ENCODE measurements at places on chromosomes 1 and 21.
A peak's percentile ranks its signal among the peaks of the same experiment; 100 is the strongest.

- no peak for DNase-seq
Measured at GRCh38 chr1:234731569-234732085, 121.6 kb upstream of the IRF2BP2 start.

DNA sequence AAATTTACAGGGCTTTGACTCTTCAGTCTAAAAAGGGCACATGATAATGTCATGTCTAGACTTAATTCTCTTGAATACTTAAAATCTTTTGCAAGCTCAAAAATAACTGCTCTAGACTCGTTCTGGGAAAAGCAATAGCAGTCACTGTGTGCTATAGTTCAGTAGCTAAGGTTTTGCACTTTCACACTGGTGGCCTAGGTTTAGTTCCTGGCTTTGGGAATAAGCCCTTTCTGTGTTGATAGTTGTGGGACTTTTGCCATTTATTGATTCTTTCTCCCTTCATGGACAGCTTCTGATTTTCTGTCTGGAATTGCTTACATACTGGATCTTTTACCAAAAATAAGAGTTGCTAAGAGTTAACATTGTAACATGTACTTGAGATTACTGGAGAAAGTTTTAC is 151.2 kb downstream of the TRIM33 start:
- DNase-seq = no peak

DNA sequence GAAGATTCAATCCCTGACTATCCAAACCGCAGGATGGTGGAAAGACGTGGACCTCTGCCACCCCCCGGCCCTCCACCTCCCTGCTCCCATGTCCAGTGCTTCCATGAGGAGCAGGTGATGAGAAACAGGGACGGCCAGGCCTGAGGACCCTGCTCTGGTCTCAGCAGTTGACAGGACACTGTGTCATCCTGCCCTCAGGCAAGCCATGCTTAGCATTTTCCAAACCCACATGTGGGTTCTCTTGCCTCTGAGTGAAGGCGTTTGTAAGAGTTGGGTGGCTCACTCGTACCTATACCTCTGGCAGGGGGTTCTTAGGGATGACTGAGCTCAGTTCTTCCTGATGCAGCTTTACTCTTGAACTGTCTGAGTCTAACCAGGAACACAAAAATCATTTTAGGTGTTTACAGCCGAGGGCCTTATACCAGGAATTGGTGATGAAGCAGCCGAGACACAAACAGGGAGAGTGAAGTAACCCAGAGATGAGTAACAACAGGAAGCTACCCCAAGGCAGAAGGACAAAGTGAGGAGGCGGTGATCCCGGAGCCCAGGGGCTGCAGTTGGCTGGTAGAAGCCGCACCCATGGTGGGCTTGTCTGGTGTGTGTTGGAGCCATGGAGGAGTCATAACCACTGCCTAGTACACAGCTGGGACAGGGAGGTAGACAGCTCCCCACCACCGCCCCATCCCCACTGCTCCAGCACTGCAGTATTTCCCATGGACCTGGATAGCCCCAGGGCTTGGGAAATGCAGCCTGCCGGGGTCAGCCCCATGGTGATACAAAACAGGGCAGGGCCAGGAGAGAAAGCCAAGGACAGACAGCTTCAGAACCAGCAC is 21.4 kb downstream of the MYBPH start:
- no peak for DNase-seq

GRCh38 chr1:221435504-221435904 is 306.4 kb downstream of the DUSP10 start:
- peak; percentile 45 for DNase-seq

GRCh38 chr1:7684132-7684531 is 87.0 kb upstream of the VAMP3 start:
- DNase-seq = no peak

DNA sequence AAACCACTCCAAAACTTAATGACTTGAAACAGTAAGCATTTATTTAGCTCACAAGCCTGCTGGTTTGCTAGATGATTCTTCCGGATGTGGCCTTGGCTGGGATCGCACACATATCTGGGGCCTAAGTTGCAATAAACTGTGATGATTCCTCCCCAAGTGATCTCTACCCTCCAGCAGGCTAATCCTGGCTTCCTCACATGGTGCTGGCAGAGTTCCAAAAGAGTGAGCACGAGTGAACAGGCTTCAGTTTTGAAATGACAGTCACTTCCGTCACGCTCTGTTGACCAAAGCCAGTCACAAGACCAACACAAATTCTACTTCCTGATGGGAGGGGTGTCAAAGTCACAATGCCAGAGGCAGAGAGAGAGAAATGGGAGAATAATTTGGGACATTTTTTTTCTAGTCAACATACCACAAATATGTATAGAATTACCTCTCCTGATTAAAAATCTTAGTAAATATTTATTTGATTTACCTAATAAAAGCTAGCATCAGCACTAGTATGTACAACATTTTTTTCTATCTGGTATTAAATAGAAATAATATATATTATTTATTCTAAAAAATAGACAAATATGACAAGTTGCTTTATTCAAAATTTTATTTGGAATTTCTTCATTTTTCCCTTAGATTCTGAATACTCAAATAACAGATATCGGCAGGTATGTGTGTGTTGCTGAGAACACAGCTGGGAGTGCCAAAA is 292.7 kb downstream of the TPR start:
- DNase-seq = peak; percentile 3

DNA sequence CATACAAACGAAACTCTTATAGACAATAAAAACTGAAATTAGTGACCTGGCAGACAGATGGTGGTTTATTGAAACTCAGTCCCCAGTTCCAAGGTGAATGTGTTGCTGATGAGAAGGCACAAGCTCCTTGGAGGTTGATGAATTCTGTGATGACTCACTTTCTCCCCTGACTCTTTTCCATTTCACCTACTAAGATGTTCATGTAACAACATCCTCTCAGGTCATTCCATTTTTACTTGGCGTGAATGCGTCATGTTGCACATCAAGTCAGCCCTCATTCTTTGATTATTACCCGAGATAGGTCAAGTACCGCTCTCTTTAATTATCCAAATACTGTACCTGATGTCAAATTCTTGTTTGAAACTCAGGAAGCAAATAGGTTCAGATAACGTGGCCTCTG is 10.1 kb upstream of the IL10RB start:
- no peak for DNase-seq

GRCh38 chr1:77413541-77414335 is 131.9 kb downstream of the AK5 start:
- no peak for DNase-seq

DNA sequence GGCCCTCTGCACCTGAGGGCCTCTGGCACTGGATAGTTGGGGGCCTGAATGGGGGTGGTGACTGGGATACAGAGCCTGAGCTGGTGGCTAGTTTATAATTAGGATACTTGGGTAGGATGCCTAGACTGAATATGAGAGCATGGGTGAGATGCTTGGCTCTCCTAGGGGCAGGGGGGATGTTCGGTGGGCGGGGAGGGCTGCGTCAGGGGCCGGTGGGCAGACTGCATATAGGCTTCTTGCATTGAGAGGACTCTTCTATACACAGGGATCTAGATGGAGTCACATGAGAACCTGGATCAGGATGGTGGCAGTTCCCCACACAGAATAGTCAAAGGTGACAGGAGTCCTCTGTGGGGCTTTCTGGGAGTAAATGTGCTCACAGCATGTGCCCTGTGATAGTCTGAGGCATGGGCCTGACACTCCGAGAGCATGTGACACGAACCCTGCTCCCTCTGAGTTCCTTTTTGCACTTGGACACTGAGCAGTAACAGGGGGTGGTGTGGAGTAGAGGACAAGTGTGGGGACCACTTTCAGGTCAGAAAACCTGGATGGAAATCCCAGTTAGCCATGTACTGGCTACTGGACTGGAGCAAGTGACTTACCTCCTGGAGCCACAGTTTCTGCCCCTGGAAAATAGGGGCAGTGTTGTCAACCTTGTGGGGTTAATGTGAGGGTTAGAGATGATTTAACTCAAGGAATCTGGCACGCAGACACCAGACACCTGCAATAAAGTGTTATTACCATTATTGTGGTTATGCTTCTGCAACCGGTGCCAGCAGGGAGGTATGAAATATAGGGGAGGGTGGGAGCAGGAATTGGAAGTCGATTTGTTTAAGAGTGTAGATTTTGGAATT is 2.2 kb downstream of the MAP7D1 start:
- no peak for DNase-seq

DNA sequence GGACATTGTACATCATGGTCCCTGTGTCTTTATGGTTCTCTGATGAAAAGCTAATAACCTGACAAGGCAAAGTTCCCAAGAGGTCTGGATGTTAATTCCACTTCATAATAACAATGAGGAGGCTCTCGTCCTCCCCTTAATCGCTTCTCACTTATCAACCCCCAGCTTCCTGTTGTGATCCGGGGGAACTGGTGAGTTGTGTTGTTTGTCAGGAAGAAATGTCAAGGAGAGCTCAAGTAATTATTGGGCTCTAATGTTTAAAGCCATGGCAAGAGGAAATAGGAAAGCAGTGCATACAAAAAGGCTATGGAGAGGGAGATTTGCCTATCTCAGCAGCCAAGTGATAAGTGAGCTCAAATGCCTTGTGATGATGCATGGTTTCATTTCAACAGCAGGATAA is 42.8 kb upstream of the RASAL2 start:
- no peak for DNase-seq

DNA sequence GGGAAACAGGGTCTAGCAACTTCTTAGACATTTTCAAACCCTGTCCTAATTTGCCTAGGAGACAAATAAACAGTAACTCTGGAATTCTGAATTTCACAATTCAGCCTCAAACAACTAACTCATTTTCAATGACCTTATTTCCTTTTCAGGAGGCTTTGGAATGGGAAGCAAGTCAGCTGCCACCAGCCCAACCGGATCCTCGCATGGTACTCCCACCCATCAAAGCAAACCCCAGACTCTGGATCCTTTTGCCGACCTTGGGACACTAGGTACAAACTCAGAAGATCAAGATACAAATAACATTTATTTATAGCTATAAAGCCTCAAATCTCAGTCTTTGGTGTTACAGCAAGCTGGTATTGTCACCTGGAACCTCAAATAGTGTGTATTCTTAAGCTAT is 18.9 kb upstream of the LEPR start:
- no peak for DNase-seq

- no peak for DNase-seq
Measured at GRCh38 chr1:245332085-245332484, 177.3 kb downstream of the KIF26B start.

GRCh38 chr1:107647012-107647411 is 318.0 kb downstream of the VAV3 start:
- DNase-seq = no peak

DNA sequence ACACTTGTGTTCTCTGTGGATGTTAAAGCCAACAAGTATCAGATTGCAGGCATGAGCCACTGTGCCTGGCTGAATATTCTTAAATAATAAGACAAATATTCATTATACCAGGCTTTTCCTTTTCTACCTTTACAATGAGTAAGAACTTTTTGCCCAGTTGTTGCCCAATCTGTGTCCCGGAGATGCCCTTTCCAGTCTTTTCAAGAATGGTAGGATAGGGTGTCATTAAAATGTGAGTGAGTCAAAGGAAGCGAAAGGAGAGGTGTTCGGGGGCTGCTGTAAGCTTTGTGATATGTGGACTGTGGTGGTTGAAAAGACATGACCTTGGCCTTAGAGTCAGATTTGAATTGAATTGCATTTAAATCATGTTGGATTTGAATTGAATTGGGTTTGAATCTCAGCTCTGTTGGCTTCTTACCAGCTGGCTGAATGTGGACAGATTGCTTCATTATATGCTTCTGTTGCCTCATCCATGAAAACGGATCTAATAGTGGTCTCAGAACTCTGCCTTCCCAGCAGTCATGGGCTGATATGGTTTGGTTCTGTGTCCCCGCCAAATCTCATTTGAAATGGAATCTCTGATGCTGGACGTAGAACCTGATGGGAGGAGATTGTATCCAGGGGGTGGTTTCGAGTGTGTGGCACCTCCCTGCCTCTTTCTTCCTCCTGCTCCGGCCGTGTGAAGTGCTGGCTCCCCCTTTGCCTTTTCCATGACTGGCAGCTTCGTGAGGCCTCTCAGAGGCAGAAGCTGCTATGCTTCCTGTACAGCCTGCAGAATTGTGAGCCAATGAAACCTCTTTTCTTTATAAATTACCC is 22.7 kb upstream of the AADACL3 start:
- DNase-seq = no peak

- DNase-seq = no peak
Measured at GRCh38 chr1:107622535-107622934, 342.4 kb downstream of the VAV3 start.

DNA sequence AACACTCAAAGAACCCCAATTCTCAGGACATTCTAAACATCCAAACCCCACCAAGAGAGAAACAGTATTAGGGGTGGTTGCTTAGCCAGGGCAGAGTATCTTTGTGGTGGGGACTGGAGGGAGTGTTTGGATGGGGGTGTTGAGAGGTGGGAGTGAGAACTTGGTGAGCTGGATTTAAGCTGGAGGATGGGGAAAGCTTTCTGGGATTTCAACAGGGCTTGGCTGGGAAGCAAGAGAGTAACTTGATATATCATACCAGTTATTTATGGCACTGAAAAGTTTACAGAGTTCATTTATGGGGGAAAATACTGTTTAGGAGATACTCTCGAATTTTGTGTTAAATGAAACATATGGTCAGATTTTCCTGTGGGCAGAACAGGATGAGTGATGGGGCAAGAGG is 6.8 kb upstream of the CNIH3 start:
- DNase-seq = no peak

GRCh38 chr1:91830242-91831131 is 55.5 kb downstream of the TGFBR3 start:
- DNase-seq = no peak

GRCh38 chr1:41754540-41754939 is 164.2 kb downstream of the HIVEP3 start:
- DNase-seq = no peak

DNA sequence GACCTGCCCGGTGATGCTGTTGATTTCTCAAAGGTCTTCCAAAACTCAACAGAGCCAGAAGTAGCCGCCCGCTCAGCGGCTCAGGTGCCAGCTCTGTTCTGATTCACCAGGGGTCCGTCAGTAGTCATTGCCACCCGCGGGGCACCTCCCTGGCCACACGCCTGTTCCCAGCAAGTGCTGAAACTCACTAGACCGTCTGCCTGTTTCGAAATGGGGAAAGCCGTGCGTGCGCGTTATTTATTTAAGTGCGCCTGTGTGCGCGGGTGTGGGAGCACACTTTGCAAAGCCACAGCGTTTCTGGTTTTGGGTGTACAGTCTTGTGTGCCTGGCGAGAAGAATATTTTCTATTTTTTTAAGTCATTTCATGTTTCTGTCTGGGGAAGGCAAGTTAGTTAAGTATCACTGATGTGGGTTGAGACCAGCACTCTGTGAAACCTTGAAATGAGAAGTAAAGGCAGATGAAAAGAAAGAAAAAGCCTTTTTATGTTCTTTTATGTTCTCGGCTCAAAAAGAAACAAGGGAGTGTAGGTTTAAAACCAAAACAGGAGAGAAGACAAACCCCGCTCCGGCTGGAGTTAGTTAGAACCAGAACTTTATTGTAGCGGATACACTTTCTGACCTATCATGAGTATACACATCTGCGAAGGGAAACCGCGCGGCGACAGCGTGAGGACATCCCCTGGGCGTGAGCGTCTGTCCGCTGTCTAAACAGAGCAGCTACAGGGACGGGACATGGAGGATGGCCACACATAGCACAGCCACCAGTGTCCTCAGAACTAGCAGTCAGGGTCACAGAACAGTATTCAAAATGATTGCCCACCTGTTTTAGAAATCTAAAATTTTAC is 77.1 kb downstream of the PIK3CD start:
- DNase-seq = no peak

GRCh38 chr1:199678771-199679170 is 348.7 kb upstream of the NR5A2 start:
- DNase-seq = no peak
